ENCODE measurements at places on chromosomes 11 and 22.

DNA sequence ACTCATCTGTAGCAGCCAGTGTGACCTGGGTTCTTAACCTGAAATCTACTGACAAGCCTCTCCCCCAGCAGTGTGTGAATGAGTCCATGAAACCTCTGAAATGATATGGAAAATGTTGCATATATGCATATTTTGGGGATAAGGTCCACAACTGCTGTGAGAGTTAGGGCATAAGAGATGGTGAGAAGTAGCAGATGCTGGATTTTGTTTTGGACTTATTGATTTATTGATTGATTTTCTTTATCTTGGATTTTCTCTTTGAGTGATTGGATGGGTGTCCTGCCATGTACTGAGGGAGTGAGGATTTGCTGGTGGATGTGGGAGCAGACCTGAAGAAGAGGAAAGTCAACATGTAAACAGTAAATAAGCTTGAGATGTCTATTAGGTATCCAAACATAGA lies 211.4 kb upstream of the SORL1-AS1 start:
- DNase-seq = no peak

GRCh38 chr22:34709641-34710040 lies 356.3 kb upstream of the ISX start:
- DNase-seq = no peak

- DNase-seq = no peak
These were observed 504.7 kb upstream of the ARHGAP42 start for GRCh38 chr11:100182350-100182749.

DNA sequence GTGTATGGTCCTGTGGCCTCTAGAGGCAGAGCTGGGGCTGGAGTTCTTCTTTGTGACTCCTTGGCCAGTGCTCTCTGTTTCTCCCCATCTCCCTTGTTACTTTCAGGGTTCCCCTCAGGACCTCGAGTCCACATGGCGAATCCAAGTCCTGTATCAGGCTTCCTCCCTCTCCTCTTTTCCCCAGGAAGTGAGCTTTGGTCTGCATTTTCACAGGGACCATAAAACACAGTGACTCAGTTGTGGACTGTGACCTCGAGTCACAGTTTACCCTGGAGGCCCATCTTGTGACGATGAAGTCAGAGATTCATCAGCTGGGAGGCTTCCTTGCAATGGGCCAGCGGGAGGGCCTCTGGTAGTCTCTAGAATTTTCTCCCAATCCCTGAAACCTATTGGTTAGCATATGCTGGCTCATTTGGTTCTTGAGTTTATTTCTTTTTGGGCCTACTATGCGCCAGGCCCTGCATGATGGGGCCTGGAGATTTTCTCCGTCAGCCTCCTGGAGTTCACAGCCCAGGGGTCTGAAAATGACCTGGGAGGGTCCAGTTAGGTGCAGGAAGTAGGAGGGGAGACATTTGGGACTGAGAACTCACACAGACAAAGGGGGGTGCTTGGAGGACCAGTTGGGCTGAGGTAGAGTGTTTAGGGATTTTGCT lies 100.8 kb downstream of the KIAA1671 start:
- peak; percentile 12 for DNase-seq

All from muscle of back (tissue), 13 donors.